ENCODE measurements at places on chromosomes 1 and 21.
A peak's percentile ranks its signal among the peaks of the same experiment; 100 is the strongest.

- DNase-seq, result no peak
Observed at GRCh38 chr1:181768930-181769280, 285.6 kb downstream of the CACNA1E start.

- peak; percentile 14 for DNase-seq
Observed at GRCh38 chr1:66271904-66272254, 262.1 kb upstream of the SGIP1 start.

- peak; percentile 48 for DNase-seq
Observed at GRCh38 chr1:58460469-58460868, 86.1 kb downstream of the OMA1 start.

GRCh38 chr1:84089465-84089864 lies 54.6 kb upstream of the PRKACB start:
- peak; percentile 68 for DNase-seq

DNA sequence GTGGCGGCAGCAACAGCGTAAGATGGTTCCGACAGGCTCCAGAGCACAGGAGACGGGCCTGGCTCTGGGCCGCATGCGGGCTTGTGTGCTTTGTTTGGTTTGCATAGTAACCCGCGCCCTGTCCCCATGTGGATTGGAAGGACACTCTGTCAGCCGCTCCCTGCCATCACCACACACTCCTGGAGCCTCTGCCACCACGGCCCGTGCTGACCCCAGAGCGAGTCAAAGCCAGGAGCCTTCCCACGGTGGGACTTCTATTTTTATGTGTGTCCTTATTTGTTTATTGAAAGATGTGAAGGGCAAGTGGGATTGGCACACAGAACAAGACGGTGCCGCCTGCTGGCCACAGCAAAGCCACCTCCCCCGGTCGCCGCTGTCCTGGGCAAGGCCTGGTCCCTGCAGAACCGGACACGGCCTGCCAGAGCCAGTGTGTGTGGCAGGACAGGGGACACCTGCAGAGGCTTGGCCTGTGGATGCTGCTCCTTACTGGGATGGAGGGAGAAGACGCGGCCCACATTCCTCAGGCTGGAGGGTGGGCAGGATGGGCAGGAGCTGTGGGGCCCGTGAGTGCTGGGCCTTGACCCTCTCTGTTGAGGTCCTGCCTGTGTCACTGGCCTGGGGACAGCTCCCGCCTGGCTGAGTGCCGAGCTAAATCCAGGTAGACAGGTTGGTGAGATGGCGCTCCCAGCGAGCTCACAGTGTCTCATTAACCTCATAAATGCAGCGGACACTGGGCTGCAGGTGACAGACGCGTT lies 64.4 kb downstream of the AGPAT3 start:
- DNase-seq, result no peak

- DNase-seq, result no peak
Observed at GRCh38 chr1:223621312-223621734, 44.2 kb downstream of the CAPN8 start.

DNA sequence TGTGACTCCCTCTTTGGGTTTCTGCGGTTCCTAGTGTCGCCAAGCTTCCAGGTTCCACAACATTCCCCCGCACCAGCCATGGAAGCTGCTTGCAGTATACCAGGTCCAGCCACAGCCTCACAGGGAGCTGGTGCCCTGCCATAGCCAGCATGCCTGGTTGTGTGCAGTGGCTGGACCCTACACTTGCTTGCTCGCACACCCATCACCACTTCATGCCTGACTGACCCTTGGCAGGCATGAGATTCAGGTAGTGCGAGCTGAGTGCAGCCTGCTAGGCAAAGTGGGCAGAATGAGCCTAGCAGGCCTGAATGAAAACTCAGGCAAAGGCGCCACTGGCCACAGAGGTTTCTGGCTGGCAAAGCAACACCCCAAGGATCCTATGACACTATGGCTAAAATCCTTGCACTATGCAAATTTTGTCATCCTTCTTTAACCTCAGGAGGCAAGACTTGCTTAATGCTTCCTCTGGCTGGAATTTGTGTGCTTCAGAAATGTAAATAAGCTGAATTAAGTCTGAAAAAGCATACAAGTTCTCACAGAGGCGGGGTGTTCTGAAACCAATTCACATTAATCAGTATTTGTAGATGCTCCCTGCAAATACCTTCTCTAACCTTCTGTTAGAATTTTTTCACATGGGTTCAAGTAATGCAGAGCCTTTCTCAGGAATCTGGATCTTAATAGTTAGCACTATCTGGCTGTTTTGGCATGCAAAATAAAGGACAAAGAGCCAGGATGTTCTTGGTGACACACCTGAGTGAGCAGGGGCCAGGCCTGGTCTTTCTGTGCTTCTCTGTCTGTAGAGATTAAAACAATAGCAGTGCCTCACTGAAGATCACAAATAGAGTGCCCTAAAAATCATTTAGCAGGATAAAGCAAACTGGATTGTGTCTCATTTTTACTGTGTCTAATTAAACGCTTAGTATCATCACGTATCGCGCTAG lies 256.9 kb downstream of the GPATCH2 start:
- DNase-seq, result no peak

DNA sequence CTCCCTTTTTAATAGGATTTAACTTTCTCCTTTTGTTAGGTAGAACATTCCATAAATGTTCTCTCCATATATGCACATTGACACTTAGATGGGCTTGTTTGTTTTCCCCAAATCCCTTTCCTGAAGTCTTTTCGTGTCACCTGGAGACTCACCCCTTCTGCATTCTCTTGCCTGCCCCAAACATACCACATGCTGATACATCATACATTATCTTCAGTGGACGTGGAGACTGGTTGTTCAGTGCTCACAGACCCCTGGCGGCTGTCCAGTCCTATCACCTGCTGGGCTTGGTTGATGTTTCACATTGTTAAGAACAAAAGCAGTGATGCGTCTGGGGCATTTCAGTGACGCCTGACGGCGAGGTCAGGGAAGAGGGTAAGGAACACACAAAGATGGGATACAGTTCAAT lies 22.2 kb downstream of the FMOD start:
- DNase-seq, result peak; percentile 28

GRCh38 chr1:218081358-218081757 lies 203.7 kb upstream of the RRP15 start:
- DNase-seq, result no peak

GRCh38 chr1:3910049-3910731 lies 10.1 kb upstream of the C1orf174 start:
- DNase-seq, result no peak

DNA sequence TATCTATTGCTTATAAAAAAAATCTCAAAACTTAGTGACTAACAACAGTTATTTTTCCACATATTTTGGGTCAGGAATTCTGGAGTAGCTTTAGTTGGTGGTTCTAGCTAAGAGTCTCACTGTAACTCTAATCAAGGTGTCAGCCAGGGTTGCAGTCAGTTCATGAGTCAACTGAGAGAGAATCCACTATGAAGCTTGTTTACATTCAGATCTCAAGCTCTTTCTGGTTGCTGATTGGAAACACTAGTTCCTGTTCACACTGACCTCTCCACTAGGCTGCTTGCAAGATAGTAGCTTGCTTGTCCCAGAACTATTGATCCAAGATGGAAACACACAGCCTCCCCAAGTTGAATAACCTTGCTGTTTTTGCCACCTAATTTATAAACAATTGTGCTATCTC lies 1192.1 kb upstream of the B3GALT2 start:
- DNase-seq, result no peak

- no peak for DNase-seq
Observed at GRCh38 chr1:208977012-208977411, 606.5 kb upstream of the CAMK1G start.

DNA sequence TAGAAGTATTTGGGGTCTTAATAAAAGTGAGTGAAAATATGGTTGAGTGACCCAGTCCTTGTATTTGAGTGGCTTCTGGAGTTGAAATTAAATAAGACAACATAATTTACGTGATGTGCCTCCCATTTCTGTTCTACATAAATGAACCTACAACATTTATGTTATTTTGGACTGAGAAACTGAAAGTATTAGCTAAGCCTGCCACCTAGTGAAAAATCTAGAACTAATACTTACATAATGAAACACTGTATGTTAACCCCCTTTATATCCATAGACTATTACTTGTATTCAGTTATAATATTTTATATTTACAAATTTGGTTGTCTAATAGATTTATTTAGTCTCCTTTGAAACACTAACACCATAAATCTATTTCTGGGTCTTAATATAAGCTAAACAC lies 298.9 kb downstream of the KCNT2 start:
- DNase-seq, result peak; percentile 54

DNA sequence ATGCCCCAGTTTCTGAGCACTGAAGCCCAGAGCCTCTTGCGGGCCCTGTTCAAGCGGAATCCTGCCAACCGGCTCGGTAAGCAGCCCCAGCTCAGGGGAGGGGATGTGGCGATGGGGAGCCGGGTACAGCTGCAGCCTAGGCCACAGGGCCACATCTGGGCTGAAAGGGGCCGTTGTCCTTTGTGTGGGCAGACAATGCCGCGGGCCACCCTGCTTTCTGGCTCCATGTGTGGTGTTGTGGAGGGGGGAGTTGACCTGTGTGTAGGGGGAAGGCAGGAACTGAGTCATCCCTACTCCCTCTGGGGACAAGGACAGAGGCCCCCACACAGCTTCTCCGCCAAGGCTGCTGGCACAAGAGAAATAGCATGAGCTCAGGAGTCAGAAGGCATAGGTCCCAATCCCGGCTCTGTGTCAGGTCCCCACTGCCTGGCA lies 26.0 kb downstream of the RPS6KA1 start:
- DNase-seq, result no peak

GRCh38 chr1:85240174-85240601 lies 19.3 kb downstream of the C1orf52 start:
- peak; percentile 84 for DNase-seq

DNA sequence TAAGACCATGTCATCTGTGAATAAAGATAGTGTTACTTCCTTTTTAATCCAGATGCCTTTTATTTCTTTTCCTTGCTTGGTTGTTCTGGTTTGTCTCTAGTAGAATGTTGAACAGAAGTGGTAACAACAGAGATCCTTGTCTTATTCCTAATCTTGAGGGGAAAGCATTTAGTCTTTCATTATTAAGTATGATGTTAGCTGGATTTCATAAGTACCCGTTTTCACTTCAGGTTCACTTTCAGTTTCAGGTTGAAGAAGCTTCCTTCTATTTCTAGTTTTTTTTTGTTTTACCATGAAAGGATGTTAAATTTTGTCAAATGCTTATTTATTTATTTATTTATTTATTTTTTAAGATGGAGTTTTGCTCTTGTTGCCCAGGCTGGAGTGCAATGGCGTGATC lies 22.3 kb upstream of the AGPAT3 start:
- no peak for DNase-seq

DNA sequence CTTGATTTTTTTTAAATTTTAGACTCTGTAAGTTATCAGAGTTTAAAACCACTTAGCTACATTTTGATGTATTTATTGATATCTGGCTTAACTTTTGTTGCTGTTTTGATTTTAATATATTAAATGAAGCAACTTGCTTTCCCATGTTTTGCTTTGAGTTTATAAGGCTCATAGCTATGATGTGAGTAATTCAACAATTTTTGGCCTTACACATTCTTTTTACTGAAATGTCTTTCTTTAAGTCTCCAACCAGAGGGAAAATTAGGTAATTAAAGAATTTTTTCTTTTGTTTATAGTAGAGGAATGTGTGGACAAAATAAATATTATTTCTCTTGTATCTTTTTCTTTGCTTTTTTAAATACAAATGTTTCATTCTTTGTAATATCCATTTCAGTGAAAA lies 258.3 kb upstream of the ADAMTS5 start:
- DNase-seq, result no peak

DNA sequence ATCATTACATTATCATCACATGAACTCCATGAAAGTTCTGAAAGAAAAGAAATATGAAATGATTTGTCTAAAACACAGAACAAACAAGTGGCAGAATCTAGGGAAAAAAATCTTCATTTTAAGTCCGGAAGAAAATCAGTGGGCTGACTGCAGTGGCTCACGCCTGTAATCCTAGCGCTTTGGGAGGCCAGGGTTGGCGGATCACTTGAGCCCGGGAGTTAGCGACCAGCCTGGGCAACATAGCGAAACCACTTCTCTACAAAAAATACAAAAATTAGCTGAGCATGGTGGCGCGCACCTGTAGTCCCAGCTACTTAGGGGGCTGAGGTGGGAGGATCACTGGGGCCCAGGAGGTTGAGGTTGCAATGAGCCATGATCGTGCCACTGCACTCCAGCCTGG lies 4.8 kb downstream of the FOXJ3 start:
- no peak for DNase-seq

DNA sequence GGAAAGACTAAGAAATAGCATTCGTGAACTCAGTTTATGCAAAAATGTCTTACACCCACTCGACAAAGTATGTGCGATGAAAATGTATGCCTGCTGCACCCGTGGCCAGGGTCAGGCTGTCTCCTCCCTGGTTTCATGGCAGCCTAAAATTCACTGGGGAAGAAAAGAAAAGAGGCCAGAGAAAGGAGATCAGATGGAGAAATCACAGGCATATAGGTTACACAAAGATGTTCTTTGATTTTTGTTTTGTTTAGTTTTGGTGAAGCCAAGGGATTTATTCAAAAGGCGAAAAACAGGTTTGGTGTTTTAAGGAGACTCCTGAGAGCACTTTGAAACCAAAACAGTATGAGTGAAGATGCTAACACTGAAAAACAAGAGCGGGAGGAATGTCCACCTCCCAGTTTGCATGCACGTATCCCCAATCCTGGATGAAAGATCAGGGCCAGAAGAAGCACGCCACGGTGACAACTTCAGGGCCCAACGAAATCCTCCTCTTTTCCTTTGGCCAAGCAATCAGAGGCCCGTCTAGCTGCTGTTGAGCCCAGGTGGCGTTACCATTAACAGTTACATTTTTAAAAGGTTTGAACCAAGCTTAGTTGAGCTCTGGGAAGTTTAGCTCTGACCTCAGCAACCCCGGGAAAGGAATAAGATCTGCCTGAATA lies 992 bp upstream of the SSX2IP start:
- peak; percentile 29 for DNase-seq

DNA sequence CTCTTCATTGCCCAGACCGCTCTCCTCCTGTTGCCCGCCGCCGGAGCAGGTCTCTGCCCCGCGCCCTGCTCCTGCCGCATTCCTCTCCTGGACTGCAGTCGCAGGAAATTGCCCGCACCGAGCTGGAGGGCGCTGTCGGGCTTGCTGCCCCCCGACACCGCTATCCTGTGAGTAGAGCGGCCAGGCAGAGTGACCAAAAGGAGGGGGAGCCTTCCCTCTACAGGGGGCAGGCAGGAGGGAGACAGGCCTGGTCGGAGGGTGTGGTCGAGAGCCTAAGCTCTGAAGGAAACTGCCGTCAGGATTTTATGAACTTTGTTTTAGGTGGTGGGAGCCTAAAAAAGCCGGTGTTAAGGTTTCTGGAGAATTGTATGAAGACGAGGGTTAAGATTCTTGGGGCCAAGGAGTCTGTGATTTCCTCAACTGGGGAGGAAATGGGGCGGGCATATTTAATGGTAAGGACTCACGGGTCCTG lies 517 bp downstream of the LRIG2 start:
- no peak for DNase-seq

Data from A673 (cell line).